ENCODE measurements at places on chromosomes 5 and 9.

GRCh38 chr9:6894135-6894534 is 136.4 kb downstream of the KDM4C start:
- DNase-seq: no peak

DNA sequence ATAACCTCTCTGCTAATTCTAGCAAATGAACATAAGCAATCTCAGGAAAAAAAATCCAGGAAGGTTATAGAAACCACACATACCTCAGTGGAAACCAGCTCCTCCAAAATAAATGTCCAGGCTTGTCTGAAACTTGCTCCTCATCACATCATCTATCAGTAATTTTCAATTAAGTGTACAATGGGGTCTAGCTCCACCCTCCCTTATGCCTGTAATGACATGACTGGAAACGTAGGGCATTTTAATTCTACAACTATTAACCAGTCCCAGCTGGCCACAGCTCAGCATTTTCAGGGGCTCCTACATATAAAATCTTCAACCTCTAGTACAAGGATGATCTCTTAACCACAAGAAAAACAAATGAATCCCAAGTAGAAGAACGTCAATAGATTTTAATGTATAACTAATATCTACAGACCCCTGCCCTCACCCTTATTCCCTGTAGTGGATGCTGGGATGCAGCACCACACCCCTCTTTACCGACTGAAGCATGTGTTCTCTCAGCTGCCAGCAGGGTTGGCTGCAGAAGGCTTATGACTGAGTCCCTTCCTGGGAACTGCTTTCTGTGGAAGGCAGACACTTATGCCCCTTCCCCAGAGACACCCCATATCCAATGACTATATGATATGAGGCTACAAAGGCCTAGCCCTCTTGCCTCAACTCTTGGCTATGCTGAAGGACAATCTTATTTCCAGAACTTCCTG is 6.8 kb downstream of the TSSK1B start:
- no peak for DNase-seq

GRCh38 chr5:142846406-142846805 is 76.2 kb downstream of the ARHGAP26 start:
- no peak for DNase-seq

GRCh38 chr5:109225716-109226625 is 183.8 kb downstream of the PJA2 start:
- no peak for DNase-seq

- no peak for DNase-seq
Observed at GRCh38 chr9:74861071-74861470, 26.6 kb downstream of the TRPM6 start.

GRCh38 chr9:89574309-89574708 is 30.5 kb upstream of the GADD45G start:
- no peak for DNase-seq

GRCh38 chr5:35131723-35132122 is 84.0 kb upstream of the AGXT2 start:
- DNase-seq: no peak

DNA sequence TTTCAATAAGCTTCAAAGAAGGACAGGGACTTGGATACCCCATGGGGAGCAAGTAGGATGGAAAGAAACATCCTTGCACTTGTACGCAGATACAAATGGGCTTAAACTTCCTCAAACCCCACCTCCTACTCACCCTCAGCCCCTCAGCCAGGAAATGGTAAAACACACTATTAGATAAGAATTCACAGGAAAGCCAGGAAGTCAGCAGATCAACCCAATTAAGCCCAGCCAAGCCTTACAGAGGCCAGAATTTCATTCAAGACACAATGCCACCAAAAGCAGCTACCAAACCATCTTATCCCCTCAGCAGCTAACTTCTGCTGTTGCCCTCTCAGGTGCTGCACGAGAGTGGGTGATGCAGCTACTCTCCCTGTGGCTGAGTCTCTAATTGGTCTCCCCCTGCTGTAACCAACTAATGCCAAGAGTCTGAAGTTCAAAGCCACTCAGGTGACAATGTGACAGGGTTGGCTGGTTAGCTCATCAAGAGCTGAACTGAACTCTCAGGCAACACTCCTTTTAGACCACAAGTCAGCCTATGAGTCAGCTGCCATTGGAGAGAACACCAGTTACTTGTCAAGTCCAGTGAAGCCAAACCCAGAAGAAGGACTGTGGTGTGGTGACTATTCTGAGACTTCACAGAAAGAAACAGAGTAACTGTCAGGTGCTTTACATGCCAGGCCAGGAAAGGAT is 201.9 kb downstream of the ZNF608 start:
- DNase-seq: no peak

- no peak for DNase-seq
Observed at GRCh38 chr9:93946338-93946712, 8.8 kb downstream of the BARX1 start.

GRCh38 chr5:170112876-170113521 is 7.3 kb downstream of the FOXI1 start:
- DNase-seq: no peak

- no peak for DNase-seq
Observed at GRCh38 chr5:155097995-155098394, 84.4 kb downstream of the KIF4B start.

- DNase-seq: no peak
Observed at GRCh38 chr9:81782313-81782995, 93.1 kb upstream of the TLE1 start.

- no peak for DNase-seq
Observed at GRCh38 chr5:134005417-134006061, 764 bp upstream of the VDAC1 start.

DNA sequence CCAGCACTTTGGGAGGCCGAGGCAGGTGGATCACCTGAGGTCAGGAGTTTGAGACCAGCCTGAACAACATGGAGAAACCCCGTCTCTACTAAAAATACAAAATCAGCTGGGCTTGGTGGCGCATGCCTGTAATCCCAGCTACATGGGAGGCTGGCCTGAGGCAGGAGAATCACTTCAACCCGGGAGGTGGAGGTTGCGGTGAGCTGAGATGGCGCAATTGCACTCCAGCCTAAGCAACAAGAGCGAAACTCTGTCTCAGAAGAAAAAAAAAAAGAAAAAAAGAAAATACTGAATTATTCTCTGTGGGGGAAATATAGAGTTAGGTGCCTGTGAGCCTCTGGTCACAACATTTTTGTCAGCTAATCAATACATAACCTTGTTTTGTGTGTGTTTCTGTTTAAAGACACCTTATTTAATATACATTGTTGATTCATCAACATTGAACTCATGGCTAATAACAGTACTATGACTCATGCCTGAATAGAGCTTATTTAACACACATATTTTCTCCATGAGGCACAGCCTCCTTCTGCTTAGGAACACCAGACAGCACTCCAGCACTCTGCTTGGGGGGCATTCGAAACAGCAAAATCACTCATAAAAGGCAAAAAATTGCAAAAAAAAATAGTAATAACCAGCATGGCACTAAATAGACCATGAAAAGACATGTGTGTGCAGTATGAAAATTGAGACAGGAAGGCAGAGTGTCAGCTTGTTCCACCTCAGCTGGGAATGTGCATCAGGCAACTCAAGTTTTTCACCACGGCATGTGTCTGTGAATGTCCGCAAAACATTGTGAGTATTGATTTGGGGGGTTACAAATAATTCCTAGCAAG is at the start of gene IL31RA:
Gene IL31RA (plus strand): TSS at position 519 of the 836 bp plus-strand sequence. CDS start 214 bp downstream, at position 733.
- no peak for DNase-seq

GRCh38 chr9:133126697-133127339 is 5.8 kb upstream of the RALGDS start:
- DNase-seq: no peak

- no peak for DNase-seq
Observed at GRCh38 chr5:178284093-178284675, 51.6 kb upstream of the PHYKPL start.

GRCh38 chr5:152673601-152674000 is 268.5 kb upstream of the NMUR2 start:
- DNase-seq: no peak

DNA sequence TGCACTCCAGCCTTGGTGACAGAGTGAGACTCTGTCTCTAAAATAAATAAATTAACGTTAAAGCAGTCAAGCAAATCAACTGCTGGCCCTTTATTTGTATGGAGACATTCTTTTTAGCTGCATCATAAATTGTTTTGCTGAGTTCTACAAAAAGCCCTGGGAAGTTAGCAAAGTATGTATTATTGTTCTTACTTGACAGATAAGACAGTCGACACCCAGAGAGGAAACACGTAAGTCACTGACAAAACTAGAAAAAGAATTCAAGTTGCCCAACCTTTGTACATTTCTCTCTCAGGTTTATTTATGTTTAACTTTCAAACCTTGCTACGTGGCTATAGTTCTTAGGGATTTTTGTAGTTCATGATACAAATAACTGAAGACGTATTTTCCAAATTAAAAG is 40.4 kb upstream of the MACIR start:
- DNase-seq: no peak

DNA sequence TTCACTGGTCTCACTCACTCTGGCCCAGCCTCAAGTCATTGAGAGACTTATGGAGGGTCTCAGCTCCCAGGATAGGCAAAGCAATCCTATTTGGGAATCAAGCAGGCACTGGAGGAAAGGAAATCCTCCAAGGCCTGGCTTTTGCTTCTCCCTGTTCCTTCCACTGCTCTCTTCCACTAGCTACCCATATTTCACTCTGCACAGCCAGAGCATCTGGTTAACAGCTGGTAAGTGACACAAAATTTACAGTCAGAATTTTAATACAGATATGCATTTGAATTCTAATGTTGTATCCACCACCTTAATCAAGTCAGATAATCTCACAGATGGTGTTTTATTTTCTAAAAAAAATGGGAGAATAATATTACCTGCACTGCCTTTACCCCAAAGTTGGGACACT is 868 bp upstream of the C1QTNF2 start:
- DNase-seq: no peak

DNA sequence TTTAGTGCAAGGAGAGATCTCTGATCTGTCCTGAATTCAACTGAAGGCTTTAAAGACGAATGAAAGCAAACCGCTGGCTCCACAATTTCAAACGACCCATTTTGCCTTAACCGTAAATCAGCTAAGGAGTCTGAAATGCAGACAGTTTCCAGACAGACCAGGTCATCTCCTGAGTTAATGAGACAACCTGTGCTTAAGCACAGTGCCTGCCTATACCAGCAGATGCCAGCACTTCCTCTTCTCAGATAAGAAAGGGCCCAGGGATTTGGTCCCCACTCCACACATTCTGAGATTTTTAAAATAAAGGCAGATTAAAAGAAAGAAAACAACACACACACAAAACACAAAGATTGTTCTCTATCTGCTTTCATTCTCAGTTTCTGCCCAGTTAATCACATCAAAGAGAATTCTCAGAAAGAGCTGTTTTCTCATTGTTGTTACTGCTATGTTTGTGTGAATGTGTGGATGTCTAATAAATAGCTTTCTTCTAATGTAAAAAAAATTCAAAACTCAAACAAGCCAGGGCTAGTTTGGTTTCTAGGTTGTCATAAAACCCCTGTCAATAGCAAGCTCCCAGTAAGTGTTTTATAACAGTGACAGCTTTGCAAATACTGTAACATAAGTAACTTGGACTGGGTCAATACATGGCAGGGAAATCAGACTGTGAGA is 157.7 kb upstream of the SLC24A2 start:
- DNase-seq: no peak

GRCh38 chr9:35966433-35966832 is 8.5 kb upstream of the OR2S2 start:
- no peak for DNase-seq

DNA sequence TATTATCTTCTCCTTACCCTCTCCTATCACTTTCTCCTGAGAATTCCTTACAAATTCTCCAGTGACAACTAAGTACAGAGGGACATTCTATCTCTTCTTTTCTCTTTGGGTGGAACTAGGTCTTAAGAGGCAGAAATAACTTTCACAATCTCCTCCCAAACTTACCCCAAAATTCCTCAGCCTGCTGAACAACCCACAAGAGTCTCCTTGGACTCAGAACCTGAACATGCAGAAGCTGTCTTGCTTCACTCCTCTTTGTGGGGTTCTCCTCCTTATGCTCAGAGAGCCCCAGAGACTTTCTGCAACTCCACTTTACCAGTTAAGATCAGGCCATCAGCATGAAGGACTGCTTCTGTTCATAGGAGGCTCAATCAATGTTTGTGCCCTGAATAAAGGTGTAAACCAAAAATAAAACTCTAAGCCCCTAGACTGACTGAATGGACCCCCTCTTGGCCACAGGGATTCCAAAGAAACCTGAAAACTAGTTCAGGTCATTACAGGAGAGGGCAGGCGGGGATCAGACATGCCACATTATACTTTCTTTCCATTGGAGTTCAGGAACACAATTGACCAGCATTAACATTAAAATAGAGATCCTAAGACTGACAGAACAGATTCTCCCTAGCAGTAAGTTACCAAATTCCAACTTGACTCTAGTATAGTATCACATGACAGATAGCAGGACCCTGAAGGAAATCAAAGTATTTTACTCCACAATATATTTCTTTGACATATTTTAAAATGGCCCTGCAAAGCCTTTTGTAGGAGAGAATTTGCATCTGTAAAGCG is 179.7 kb upstream of the FBXL17 start:
- no peak for DNase-seq

GRCh38 chr5:138067945-138068344 is 15.9 kb upstream of the WNT8A start:
- no peak for DNase-seq

- no peak for DNase-seq
Observed at GRCh38 chr9:128493424-128493823, 11.1 kb upstream of the GLE1 start.

GRCh38 chr5:71830681-71831539 is 111.8 kb downstream of the CARTPT start:
- no peak for DNase-seq

DNA sequence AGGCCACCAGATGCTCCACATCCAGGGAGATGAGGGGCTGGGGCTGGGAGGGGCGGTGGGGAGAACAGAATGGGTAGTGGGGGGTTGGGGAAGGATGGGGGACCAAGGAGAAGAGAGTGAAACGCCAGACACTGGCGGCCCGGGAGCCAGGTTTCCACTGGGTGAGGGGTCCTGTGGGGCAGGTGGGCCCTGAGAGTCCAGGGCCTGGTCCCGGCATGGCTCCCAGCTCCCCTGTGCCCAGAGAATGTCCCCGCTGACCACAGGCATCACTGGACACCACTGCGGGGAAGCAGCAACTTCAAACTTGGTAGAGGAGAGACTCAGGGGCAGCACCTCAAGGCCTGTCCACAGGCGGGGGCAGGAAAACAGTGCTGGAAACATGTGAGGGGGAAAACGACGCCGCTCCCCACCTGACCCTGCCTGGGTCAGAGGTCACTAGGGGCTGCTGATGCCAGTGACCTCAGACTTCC is 13.2 kb downstream of the NINJ1 start:
- DNase-seq: no peak

- no peak for DNase-seq
Observed at GRCh38 chr5:68303038-68303738, 87.6 kb downstream of the PIK3R1 start.

DNA sequence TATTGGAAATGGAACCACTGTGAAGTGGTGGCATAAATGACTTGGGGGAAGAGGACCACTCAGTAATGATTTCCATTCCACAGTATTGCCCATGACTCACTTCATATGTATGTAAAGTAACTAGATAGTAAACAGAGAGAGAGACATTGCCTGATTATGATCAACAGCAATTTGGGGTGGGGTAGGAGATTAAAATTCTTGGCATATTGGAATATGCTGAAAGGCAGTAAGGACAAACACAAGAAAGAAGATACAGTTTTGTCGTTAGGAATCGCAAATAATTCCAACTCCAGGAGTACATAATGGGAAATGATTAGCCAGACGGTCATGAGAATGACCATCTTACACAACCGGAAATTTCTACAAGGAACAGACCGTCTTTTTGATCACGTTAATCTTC is 1.5 kb upstream of the HMGCS1 start:
- no peak for DNase-seq

- no peak for DNase-seq
Observed at GRCh38 chr5:42749020-42749419, 7.6 kb upstream of the CCDC152 start.
